Myocyte (in vitro differentiated cells): ENCODE measurements at places on chromosomes 3 and 15. TPM values are rescaled to one million over a fixed set of nuclear protein-coding genes. Genes with fewer than 3 reads are reported as not detected.

DNA sequence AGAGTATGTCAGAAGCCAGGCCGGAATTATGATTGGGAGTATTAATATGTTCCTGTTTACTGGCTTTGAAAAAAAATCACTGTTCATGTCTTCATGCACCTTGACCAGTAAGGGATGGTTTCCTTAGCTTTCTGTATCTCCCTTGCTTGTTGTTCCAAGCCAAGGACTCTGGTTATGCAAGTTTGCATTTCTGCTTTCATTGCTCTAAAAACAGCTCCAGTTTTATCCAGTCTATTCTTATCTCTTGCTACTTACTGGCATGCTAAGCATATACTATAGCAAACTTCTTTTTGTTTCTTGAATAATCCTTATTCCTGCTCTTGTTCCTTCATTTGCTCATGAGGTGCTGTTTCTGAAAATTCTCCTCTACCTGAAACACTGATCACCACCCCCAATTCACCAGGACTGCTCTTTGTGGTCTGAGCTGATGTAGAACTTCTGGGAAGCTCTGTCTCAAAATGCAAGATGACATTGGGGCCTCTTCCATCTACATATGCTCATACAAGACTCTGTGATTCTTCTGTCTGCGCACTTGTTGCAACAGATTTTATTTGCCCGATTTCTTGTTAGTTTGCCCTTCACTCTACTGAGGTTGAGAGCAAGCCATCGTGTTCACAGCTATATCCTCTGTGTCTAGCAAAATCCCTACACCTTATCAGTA lies 173.0 kb downstream of the EBLN2 start:
- no peak for DNase-seq

DNA sequence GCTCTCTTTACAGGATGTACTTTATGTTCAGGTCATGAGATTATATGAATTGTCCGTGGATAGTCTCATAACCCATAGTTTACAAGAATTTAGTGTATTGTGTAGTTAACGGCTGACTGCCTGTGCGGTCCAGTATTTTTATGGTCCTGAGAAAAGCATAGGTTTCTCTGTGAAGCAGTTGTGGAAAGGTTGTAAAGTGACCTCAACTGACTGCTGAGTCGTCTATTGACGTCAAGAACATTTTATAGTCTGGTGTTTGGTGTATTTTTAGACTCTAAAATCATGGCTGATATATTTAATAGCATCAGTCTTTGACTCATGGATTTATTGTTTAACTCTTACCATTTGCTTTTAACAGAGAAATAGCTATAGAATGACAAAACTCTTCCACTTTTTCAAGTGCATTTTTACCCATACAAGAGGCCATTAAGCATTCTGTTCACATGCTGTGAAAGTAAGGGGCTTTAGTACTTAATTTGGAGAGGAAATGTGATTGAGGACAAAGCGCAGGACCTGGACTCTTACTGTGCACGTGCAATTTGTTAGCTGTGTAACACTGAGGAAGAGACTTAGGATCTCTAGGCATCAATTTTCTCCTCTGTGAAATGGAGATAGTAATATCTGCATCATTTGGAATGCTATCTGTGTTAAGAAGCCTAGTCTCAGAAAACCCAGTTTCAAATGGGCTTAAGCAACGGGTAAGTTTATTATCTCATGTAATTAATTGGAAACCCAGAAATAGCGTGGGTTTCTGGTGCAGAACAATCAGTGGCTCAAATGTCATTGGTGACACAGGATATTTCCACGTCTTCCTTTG lies 240.8 kb downstream of the NFKBIZ start:
- peak; percentile 43 for DNase-seq

DNA sequence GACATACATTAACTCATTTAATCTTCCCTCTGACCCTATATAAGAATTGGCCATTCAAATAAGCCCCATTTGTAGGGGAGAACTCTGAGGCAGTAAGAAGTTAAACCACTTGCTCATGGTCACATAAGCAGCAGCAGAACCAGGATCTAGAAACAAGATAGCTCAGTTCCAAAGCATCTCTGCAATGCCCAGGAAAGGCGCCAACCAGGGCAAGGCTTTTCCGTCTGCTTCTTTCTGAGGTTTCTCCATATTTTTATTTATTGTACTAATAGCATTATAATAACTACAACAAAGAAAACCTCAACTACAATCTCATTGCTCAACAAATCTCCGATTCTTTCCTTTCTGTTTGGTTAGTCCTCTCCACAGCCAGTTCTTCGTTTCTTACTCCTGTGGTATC lies 4.3 kb upstream of the UBE2E2 start:
- peak; percentile 44 for DNase-seq

GRCh38 chr3:169929830-169930519 lies 18.6 kb downstream of the SAMD7 start:
- no peak for DNase-seq

DNA sequence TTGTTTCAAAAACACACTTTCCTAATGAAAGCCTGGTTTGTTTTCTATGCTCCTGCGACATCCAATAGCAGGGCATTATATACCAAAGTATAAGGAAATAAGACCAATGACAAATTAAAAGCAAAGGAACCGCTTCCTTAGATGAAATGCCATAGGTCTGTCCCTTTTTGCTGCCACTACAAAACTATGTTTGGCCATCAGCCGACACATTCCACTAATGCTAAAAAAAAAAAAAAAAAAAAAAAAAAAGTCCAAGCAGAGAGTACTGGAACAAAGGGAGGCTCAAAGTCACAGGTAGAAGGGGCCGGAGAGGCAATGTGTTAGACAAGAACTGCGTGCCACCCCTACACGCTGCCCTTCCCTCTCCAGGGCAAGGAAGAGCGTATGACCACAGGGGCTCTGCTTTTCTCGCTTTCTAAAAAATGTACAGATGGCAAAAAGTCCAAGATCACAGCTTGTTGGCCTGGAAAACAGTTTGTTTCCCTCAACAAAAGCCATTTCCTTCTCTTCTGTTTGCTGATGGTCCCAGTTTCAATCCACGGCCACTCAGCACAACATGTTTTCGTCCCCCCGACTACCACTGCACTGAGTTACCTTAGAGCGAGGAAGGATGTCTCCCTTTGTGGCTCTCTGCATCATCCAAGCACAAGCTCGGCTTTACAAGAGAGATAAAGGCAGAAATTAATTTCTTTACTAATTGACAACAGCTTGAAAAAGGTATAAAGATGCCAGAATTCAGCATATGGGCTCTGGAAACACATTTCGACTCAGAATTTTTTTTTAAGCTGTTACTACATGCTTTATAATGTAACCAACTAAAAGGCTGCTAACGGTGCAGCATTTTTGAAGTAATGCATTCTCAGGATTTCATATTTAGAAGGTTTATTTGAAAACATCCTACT lies 70.8 kb downstream of the ABTB1 start:
- DNase-seq = no peak

DNA sequence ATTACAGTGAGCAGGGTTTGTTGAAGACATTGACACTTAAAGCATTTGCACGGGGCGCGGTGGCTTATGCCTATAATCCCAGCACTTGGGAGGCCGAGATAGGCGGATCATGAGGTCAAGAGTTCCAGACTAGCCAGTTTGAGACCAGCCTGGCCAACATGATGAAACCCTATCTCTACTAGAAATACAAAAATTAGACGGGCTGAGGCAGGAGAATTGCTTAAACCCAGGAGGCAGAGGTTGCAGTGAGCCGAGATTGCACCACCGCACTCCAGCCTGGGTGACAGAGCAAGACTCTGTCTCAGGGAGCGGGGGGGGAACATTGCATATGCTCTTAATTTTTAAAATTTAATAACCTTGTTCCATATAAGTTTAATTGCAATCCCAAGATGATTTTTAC lies 11.9 kb downstream of the STT3B start:
- no peak for DNase-seq

DNA sequence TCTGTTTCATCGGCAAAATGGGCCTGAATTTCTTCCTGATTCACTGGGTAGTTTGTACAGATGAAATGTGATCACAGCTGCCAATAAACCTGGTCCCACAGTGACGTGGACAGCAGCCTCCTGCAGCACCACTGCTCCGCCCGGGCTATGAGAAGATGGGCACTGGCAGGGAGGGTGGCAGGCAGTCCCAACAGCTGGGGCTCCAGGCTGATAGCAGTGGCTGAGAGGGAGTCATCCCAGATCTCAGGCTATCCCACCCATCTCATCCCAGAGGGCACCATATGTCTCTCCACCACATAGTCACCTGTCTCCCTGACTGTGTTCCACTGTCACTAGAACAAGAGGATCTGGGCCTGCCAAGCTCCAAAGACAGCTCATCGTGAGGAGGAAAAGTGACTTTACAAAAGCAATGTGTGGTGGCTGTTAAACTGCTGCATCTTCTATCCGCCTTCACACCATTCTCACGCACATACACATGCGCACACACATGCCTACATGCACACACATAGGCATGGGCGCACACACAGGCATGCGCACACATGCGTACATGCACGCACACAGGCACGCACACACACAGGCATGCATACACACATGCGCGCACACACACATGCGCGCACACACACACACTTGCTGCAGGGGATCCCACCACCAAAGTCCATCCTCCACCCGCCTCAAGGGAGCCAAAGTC lies 46.2 kb downstream of the RGMA start:
- peak; percentile 60 for DNase-seq

- DNase-seq = no peak
Observed at GRCh38 chr15:70276401-70276800, 178.7 kb upstream of the TLE3 start.

GRCh38 chr3:140117096-140117526 lies 182.1 kb downstream of the CLSTN2 start:
- no peak for DNase-seq

DNA sequence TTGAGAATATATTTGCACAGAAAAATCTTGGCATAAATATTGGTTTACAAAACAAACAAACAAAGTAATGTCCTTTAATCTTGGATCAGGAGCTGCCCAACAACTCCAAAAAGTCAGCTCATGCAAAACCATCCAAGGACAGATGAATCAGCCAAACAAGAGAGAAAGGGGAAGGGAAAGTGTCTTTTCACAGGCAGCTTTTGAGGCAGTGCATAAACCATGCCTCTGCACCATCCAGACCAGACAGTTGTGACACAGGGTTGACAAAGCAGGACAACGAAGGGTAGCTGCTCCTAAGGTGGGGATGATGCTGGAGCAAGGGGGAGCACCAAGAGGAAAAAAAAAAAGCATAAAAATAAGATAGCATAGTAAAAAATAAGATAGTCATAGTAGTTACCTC lies 8.7 kb downstream of the CD86 start:
- DNase-seq = no peak

- no peak for DNase-seq
Observed at GRCh38 chr15:55737373-55737772, 5.6 kb downstream of the PRTG start.

GRCh38 chr15:71374607-71375352 lies 259.5 kb downstream of the THSD4 start:
- no peak for DNase-seq

GRCh38 chr3:150385296-150386242 lies 22.5 kb upstream of the TSC22D2 start:
- no peak for DNase-seq

GRCh38 chr3:114394551-114394950 lies 100.7 kb downstream of the TIGIT start:
- DNase-seq = no peak

Gene C15orf39
- 3.4 and 3.5 TPM in 2 replicates for total RNA-seq

Gene ATR
- total RNA-seq = 13.9 and 16.8 TPM in 2 replicates

Gene DAZL
- not detected in 2 replicates for total RNA-seq

Gene GRAMD1C
- total RNA-seq = 0.13 and 0.16 TPM in 2 replicates
